ENCODE measurements at places on chromosomes 4 and X.

DNA sequence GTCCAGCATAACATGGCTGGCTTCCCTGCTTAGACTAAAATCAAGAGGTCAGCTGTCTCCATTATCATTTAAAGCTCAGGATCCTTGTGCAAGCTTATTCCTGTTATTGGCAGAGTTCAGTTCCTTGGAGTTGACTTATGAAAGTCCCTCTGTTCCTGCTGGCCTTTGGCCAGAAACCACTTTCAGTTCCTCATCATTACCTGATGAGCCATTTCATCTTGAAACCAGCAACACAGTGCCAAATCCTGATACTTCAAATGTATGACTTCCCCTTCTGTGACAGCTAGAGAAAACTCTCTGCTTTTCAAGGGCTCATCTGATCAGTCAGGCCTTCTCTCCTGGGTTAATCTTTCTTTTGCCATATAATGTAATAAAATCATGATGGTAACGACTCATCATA is 110.6 kb upstream of the FSTL5 start:
- peak; percentile 42 for DNase-seq

- DNase-seq = no peak
Observed at GRCh38 chr4:139523076-139523475, 32.9 kb downstream of the SETD7 start.

DNA sequence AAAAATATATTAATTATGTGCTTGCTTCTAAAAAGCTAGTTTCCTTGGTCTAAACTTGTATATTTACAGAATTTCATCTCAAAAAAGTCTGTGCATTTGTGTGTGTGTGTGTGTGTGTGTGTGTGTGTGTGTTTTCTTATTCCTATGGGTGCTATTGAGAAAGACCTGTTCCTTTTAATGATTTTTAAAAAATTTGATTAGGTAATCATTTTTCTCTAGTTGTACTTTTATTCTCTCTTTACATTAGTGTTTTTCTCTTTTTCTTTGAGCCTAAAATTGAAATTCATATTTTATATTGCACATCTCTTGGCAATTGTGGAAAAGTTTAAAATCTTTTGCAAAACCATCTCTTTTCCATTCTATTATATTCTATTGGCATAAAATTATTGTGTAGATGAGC is 690.4 kb upstream of the NDST4 start:
- DNase-seq = no peak

DNA sequence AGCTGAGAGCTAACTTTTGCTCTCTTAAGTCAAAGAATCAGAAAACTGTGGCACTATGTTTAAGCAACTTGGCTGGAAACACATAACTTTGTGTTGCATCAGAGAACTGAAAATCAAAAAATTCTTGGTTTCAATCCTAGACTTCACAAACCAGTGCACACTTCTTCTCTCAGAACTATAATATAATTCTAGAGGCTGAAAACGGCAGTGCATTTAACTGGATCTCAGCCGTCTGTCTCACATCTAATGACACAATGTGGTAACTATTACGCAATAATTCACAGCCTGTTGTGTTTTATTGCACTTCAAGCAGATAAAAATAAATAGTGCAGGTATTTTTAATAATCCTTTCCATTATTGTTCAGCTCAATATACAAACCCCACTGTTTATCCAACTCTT is 260.6 kb upstream of the DIAPH2 start:
- no peak for DNase-seq

- DNase-seq = no peak
Observed at GRCh38 chr4:182818926-182819730, 98.1 kb downstream of the DCTD start.

DNA sequence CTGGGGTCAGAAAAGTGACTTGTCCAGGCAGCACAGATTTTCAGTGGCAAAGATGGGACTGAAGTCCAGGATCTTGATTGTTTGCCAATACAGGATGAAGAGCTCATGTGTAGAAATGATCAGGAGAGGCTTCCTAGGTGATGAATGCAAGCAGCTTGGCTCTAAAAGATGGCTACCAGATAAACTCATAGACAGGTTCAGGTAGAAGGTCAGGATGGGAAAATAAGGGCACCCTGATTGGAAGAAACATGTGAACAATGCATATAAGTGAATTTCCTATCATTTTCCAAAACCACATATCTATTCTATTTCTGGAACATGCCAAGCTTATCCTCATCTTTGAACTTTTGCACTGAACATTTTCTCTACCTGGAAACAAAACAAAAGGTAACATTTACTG is 87.7 kb downstream of the FAM13A start:
- DNase-seq = no peak

GRCh38 chr4:38684271-38684670 is 20.3 kb downstream of the KLF3 start:
- DNase-seq = no peak

DNA sequence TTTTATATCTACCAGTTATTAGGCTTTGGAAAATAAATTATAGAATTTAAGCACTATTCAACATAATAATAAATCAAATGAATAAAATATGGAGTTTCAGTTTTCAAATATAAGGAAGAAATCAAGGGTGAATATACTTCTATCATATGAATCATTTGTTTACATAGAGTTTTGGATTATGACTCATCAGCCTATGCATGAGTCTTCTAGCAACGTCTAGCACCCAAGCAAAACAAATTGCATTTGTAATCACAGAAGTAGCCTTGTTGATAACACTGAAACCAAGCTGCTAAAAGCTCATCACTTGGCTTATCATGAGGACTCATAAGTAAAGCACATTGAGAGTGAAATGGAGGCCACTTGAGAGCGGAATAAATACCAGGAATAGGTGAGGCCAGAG is 434.6 kb downstream of the PCDH11X start:
- DNase-seq = no peak

DNA sequence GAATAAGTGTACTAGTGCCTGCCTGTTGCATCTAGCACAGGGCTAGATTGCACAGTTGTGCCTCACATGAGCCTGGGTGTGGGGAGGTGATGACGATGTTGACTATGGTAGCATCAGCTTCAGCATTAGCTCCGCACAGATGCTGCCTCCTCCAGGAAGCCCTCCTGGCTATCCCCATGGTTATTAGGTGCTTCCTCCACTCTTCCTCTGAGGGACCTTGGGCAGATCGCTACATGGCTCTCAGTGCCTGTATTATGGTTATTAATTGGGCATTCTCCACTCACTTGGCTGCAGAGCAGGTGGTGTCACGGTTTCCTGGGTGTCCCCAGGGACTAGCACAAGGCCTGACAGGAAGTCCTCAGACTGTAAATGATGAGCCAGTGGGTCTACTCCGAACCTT is 325.6 kb downstream of the ARHGAP10 start:
- no peak for DNase-seq

- no peak for DNase-seq
Observed at GRCh38 chrX:69131886-69132285, 33.4 kb downstream of the PJA1 start.

GRCh38 chr4:19927381-19927780 is 324.3 kb upstream of the SLIT2 start:
- no peak for DNase-seq

DNA sequence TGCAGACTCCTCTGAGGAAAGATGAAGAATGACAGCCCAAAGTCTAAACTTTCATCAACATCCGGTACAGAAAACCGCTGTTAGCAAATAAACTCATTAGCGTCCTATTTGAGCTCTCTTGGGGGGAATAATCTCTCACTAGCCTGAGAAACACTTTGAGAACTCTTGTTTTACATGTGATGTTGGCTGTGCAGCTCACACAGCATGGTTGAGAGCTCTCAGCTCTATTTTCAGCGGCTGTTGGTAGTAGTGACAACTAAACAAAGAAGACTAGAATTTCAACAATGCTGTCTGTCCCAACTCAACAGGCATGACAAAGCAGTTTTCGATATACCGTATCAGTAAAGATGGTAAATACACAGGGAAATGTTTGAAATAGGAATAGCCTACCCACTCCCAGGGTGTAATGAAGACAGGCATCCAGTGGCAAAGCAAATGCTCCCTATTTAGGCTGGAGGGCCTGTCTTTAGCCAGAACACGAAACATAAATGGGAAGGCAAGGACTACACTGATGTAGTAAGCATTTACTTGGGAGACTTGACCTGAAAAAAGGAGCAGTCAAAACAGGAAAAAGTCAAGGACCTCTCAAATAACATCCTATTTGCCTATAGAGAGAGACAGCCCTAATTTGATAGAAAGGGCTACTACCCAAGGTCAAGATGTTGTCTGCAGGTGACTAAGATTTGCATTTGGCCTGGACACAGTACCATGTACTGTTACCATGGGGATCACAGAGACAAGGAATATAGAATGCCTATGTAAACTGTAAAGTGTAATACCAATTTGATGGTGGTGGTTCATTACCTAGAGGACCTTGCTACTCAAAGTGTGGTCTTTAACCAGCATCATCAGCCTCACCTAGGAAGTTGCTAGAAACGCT is 60.4 kb downstream of the PPEF2 start:
- no peak for DNase-seq

- no peak for DNase-seq
Observed at GRCh38 chrX:53086464-53086863, 4.3 kb downstream of the TSPYL2 start.

DNA sequence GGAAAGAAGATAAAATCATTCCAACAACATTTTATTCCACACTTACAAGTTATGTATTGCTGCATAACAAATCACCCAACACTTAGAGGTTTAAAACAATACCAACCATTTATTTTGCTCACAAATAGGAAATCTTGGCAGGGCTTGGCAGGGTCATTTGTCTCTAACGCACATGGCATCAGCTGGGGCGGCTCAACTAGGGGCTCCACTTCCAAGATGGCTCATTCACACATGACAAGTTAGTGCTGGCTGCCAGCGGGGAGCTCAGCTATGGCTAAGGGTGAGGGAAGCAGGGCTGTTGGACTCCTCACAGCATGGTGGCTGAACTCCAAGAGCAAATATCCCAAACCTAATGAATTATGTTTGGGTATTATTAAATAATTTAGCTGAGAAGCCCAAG is 377.0 kb downstream of the ZNF674 start:
- no peak for DNase-seq

DNA sequence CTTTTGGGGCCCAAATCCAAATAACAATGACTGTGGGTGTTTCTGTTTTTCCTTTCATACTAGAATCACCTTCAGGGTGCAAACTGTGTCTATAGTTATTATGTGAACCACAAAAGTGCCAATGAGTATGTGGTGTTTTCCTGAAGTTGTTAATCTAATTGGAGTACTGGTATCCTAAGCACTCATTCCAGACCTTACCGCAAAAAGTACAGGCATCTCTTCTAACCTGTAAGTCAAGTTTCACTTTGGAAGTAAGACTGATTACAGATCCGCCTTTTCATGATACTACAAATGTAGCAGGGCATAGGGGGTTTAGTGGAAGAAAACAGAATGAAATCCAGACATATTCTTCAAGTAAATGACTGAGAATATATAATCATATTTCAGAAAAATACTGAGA is 16.1 kb downstream of the COQ2 start:
- no peak for DNase-seq

DNA sequence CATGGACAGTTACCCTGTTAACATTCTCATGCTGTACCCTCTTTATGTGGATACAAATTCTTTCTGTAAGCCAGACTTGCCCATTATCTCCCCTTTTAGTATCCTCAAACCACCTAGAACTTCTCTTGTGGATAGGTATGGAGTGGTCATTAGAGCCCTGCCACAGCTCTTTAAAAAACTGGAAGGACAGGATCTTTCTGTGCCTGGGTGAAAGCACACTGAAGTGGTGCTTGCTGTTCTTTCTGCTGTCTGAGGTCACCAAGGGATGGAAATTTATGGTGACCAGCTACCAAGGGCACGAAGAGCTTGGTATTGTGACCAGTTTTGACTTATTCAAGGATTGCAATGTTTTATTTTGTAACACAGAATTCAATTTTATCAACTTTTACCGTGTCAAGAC is 344.2 kb downstream of the CBLL2 start:
- DNase-seq = no peak

DNA sequence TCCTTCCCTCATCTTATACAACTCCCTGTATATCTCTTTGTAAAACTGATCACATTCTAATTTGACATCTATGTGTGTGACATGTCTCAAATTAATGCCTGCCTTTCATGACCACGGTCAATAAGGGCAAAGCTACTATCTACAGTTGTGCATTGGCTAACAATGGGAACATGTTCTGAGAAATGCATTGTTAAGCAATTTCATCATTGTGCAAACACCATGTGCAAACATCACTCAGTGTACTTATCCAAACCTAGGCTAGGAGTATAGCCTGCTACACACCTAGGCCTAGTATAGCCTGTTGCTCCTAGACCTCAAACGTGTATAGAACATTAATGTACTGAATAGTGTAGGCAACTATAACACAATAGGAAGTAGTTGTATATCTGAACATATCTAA is 95.0 kb downstream of the BANK1 start:
- no peak for DNase-seq

All from lower leg skin (tissue), 4 donors.